ENCODE measurements at places on chromosomes 16 and 17. TPM values are rescaled to one million over a fixed set of nuclear protein-coding genes. Genes with fewer than 3 reads are reported as not detected.

Gene ARHGAP23
- total RNA-seq, result 17.6 TPM

Gene FBRS
- total RNA-seq, result 22.0 TPM

Gene ICAM2
- total RNA-seq, result 27.9 TPM

Gene KRT28
- not detected for total RNA-seq

Measured in regular cardiac myocyte (primary cell).